ENCODE measurements at places on chromosomes 3 and 15. TPM values are rescaled to one million over a fixed set of nuclear protein-coding genes. Genes with fewer than 3 reads are reported as not detected.

The CCR3 gene
- not detected for total RNA-seq

- peaks cover 7% of the 10 kb centered on the region for H3K4me1 ChIP-seq
- no peaks in the 10 kb centered on the region for H3K27me3 ChIP-seq
- H3K36me3 ChIP-seq: no peaks in the 10 kb centered on the region
Measured at GRCh38 chr3:114799816-114800215, 347.3 kb downstream of the ZBTB20 start.

DNA sequence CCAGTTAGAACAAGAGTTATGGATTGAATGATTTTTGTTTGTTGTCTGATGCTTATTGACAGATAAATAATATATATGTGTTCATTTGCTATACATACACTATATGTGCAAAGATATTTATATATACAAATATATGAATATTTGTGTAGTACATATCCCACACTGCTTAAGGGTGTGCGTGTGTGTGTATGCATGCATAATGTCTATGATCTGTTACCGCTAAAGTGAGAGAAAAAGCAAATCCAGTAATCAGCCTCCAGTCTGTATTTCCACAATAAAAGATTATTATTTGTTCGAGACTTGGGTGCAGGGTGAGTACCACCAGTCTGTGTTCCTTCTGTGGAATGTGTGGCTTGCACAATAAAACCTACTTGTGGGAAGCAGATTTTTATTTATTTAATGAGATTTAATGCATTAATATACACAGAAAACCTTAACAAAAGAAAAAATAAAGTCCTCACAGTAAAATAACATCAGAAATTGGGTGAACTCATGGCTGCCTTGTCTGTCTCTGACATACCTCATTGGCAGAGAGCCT is 366.0 kb upstream of the TBL1XR1 start:
- no peaks in the 10 kb centered on the region for H3K36me3 ChIP-seq
- H3K27me3 ChIP-seq: no peaks in the 10 kb centered on the region
- H3K4me3 ChIP-seq: no peak overlapping the region
- DNase-seq: no peak
- H3K4me1 ChIP-seq: no peaks in the 10 kb centered on the region
- H3K27ac ChIP-seq: no peak overlapping the region

DNA sequence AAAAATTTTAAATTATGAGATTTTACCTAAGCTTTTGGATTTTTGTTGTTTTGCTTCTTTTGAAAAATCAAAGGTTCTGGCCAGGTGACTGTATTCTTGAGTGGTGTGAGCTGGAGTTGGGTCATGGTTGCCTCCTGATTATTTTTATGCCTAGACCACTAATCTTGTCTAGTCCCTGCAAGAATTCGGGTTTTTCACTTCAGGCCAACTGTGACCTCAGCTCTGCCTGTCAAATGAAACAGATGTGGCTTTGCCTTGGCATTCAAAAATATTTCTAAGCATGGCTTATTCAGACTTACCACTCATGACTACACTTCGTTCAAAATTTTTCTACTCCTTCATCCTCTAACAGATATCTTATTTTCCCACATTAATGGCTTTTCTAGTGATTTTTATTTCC is 25.4 kb upstream of the CDV3 start:
- no peaks in the 10 kb centered on the region for H3K27me3 ChIP-seq
- no peak overlapping the region for H3K4me3 ChIP-seq
- no peak overlapping the region for H3K27ac ChIP-seq
- no peaks in the 10 kb centered on the region for H3K4me1 ChIP-seq
- DNase-seq: no peak

The CHRFAM7A gene
- total RNA-seq: 7.4 TPM

GRCh38 chr3:70712449-70713082 is 400.1 kb upstream of the MDFIC2 start:
- no peak for DNase-seq
- H3K27ac ChIP-seq: no peak overlapping the region
- no peaks in the 10 kb centered on the region for H3K27me3 ChIP-seq
- no peaks in the 10 kb centered on the region for H3K4me1 ChIP-seq

- H3K36me3 ChIP-seq: no peaks in the 10 kb centered on the region
- no peaks in the 10 kb centered on the region for H3K4me1 ChIP-seq
- H3K4me3 ChIP-seq: no peak overlapping the region
Measured at GRCh38 chr3:46359733-46360493, 6.0 kb downstream of the CCR2 start.

The HYAL1 gene
- total RNA-seq: 6.1 TPM

DNA sequence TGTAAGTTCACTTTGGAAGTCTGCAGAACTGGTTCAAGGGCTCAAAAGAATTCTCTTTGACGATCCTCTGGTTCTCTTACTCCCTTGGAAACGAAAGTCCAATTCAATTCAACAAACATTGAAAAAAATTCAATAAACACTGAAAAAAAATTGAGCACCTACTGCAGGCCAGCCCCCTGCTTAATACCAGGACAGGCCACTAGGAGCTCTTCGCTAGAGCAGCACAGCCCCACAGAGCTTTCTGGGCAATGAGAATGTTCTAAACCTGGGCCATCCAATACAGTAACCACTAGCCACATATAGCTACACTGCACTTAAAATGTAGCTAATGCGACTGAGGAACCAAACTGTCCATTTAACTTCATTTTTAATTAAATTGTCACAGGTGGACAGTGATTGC is 50.4 kb upstream of the DCLK3 start:
- no peak for DNase-seq
- no peak overlapping the region for H3K27ac ChIP-seq
- H3K27me3 ChIP-seq: peaks cover 9% of the 10 kb centered on the region
- H3K4me3 ChIP-seq: no peak overlapping the region
- no peaks in the 10 kb centered on the region for H3K4me1 ChIP-seq
- no peaks in the 10 kb centered on the region for H3K36me3 ChIP-seq

All from HCT116 (cell line).